ENCODE measurements at places on chromosomes 1 and 21. TPM values are rescaled to one million over a fixed set of nuclear protein-coding genes. Genes with fewer than 3 reads are reported as not detected.

OVAAL gene
- not detected for total RNA-seq

SF3B4 gene
- 74.8 TPM for total RNA-seq

SH2D1B gene
- not detected for total RNA-seq

ZC3H11A gene
- total RNA-seq = 111 TPM

HSF2BP gene
- 0.64 TPM for total RNA-seq
